Activated CD4-positive, alpha-beta T cell treated with anti-CD3 and anti-CD28 coated beads, Interleukin-2, amount 50 U/mL, for 16 hours (primary cell): ENCODE measurements at places on chromosomes 7 and 10.

DNA sequence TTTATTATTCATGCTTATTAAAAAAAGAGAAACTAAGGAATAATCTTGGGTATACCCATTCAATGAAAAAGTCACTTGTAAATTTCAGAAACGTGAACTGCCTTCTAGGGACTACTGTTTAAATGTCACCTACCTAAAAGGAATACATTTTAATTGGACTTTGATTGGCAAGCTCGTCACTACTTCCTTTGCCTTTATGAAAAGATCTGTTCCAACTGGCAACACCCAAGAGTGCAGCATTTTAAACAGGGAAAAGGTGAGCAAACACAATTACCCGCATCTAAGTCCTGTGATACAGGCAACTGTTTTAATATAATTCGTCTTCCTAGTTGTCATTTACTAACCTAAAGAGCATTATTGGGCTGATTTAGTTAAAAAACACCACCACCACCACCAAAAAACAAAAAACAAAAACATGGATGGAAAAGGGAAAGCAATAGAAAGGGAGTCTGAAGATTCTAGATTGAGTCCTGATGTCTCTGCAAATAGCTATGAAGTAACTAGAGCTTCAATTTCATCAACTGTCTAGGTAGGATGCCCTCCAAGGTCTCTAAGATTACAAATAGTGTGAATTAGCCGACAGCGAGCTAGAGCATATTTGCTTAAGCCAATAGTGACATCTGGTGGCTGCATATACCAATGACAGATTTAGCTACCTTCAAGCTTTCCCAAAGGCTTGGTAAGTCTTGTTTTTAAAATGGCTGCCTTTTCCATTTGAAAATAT lies 33.8 kb upstream of the ICA1 start:
- DNase-seq: peak; percentile 69

GRCh38 chr10:48536916-48537890 lies 67.7 kb downstream of the ARHGAP22 start:
- no peak for DNase-seq

GRCh38 chr7:379456-380138 lies 89.6 kb downstream of the FOXL3 start:
- DNase-seq: no peak

- no peak for DNase-seq
These were observed 180.8 kb downstream of the PRKCQ start for GRCh38 chr10:6399231-6399741.

GRCh38 chr10:26550774-26551526 lies 112.8 kb downstream of the APBB1IP start:
- no peak for DNase-seq

GRCh38 chr7:38312821-38313220 lies 39.4 kb upstream of the TARP start:
- no peak for DNase-seq

DNA sequence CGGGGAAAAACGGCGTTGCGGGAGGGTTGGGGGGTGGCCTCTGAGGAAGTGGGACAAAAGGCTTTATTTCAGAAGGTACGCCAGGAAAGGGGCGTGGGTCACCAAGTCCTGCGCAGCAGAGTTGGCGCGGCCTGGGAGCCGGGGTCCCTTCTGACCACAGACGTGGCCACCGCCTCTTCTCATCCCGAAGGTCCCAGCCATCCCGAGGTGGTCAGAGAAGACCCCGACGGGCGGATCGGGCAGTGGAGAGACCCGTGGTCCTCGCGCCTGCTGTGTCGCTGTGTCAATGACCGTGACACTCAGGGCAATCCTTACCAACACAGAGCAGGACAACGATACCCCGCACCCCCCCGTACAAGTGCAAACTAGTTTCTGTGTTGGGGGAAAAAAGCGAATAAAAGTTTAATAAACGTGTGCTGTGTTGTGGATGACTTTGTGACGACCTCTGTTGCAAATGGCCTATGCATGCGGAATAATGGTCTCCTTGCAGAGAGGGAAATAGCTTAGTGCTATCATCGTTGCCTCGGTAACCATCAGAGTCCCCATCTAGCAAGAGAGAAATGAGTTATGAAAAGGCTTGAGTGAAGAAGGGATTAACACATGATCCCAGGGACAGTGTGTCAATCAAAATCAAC lies 19.4 kb upstream of the GATA3 start:
- DNase-seq: no peak

DNA sequence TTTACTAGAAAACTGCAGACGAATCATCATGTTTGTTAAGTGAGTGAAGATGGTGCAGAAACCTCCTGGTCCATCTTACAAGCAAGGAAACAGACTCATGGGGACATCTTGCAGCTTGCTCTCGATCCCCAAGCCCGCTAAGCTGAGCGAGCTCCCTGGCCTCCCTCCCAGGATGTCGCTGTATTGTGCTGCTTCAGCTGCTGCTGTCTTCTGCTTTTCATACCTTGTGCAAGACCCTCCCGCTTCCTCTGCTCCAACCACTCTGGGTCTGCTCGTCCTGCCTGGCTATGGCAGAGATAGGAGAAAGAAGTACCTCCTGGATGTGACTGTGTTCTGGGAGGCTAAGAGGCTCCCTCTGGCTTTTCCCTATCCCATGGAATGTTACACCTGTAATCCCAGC lies 285.2 kb upstream of the FZD8 start:
- DNase-seq: no peak

GRCh38 chr10:12445701-12446334 lies 96.5 kb downstream of the CAMK1D start:
- no peak for DNase-seq
